ENCODE measurements at places on chromosomes 6 and 20. TPM values are rescaled to one million over a fixed set of nuclear protein-coding genes. Genes with fewer than 3 reads are reported as not detected.

CLVS2 gene
- not detected for total RNA-seq

KIAA0408 gene
- total RNA-seq, result 1.4 TPM

MDFI gene
- 1.5 TPM for total RNA-seq

KHDC1L gene
- not detected for total RNA-seq

TMEM217 gene
- total RNA-seq, result 0.36 TPM

DNA sequence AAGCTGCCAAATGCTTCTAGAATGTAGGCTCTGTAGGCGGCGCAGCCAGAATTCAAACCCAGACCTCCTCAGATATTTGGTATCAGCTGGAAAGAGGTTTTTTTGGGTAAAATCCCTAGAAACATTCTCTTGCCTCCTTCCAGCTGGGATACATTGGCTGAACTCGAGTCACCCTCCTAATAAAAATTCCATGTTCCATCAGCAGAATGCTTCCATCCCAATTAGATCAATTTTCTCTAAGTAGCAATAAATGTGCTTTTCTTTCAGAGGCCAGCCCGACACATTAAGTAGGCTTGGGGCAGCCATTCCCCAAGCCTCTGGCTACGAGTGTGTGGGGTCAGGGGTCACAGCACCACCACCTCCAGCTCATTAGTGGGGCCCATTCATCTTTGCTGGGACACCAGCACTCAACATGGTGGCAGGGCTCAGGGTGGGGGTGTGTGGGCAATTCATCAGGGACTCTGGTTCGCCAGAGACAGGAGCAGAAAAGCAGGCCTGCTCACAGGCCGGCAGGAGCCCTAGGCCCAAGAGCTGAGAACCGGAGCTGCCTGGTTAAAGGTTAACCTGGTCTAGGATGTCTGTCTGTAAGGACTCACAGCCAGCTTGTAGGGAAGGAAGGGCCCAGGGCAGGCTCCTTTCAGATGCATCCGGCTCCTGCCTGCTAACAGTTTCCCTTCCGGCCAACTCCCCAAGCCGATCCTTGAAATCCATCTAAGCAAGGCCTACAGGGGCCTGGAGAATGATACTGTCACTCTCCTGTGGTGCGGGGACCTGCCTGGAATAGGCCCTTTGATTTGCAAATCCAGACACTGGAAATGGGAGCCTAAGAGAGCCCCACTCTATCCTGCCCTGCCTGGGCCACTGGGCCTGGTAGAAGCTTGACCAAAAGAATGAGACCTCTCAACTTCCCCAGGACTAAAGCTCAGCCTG is 159.1 kb upstream of the TOP1 start:
- no peak overlapping the region for H3K4me3 ChIP-seq
- DNase-seq, result no peak
- H3K27me3 ChIP-seq, result no peaks in the 10 kb centered on the region
- peak overlapping the region; percentile 22 for H3K27ac ChIP-seq

DNA sequence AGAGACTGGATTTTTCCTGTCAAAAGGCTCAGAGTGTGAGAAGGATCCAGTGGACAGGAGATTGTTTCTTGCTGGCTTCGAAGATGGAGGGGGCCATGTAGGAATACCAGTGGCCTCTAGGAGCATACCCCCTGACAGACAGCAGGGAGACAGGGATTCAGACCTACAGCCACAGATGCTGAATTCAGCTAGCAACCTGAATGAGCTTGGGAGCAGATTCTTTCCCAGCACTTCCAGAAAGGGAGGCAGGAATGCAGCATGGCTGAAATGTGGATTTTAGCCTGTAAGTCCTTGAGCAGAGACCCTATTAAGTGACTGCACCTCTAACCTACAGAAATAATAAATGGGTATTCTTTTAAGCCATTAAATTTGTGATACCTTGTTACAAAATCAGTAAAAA is 44.6 kb downstream of the STXBP5 start:
- no peaks in the 10 kb centered on the region for H3K4me1 ChIP-seq
- no peak for DNase-seq
- H3K4me3 ChIP-seq, result no peak overlapping the region
- H3K27me3 ChIP-seq, result no peaks in the 10 kb centered on the region
- no peak overlapping the region for H3K27ac ChIP-seq

DNA sequence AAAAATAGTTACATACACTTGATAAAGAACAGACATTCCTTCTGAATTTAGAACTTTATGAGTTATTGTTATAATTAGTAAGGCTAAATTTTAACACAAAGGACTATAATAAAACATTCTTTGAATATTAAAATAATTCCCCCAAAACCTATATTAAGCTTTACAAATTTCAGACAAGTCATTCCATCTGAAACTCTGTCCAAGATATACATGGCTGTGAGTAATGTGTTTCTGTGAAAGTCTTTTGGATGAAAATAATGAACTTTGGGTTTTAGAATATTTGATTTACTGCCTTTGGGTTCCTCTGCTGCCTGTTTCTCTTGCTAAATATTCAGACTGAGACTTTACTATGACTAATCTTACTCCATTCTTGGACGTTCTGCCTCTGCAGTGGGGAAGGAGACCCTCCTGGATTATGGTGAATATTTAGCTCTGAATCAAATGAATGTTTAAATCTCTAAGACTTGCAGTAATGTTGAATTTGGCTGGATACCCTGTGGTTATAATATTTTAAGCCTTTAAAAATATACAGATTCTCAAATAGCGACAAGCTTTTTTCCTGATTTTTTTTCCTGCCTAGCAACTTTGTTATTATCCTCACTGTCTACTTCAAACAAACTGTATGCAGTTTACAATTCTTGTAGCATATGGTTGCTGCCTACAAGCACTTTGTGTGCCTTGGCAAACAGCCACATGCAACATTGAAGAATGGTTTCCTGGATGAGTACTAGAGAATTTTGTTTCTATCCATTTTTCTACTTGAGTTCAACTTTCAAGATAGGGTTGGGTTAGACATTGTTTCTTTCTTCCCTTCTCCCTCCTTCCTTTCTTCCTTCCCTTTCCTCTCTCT is 51.4 kb downstream of the TXLNB start:
- no peaks in the 10 kb centered on the region for H3K36me3 ChIP-seq
- no peaks in the 10 kb centered on the region for H3K27me3 ChIP-seq
- DNase-seq, result no peak
- no peak overlapping the region for H3K4me3 ChIP-seq
- H3K27ac ChIP-seq, result no peak overlapping the region
- peaks cover 9% of the 10 kb centered on the region for H3K4me1 ChIP-seq

Data from heart right ventricle (tissue), 16 donors.